Osteoblast (primary cell): ENCODE measurements at places on chromosomes 1 and 21. TPM values are rescaled to one million over a fixed set of nuclear protein-coding genes. Genes with fewer than 3 reads are reported as not detected.

The ADCY10 gene
- total RNA-seq = 0.29 and 0.36 TPM in 2 replicates

The TMCO2 gene
- total RNA-seq = not detected in 2 replicates

The NBL1 gene
- total RNA-seq = 88.7 and 114 TPM in 2 replicates

The NOS1AP gene
- under 0.01 TPM in 1 of 2 replicates, not detected in the other for total RNA-seq

The TMEM269 gene
- under 0.01 TPM in 2 replicates for total RNA-seq

The MFAP2 gene
- total RNA-seq = 61.2 and 72.2 TPM in 2 replicates

The HENMT1 gene
- total RNA-seq = 4.7 and 5.3 TPM in 2 replicates

DNA sequence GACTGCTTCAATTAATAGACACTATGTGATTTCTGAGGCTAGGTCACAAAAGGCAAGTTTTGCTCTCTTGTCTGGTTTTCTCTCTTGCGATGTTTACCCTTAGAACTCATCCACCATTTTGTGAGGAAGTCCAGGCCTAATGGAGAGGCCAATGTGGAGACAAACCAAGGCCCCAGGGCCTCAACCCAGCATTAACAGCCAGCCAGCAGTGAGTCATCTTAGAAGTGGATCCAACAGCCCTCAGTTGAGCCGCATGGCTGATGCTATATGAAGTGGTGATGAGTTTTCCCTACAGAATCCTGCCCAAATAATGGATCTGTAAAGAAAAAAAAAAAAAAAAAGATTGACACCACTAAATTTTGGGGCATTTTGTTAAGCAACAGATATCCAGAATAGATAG is 95.1 kb downstream of the DNTTIP2 start:
- DNase-seq = no peak

DNA sequence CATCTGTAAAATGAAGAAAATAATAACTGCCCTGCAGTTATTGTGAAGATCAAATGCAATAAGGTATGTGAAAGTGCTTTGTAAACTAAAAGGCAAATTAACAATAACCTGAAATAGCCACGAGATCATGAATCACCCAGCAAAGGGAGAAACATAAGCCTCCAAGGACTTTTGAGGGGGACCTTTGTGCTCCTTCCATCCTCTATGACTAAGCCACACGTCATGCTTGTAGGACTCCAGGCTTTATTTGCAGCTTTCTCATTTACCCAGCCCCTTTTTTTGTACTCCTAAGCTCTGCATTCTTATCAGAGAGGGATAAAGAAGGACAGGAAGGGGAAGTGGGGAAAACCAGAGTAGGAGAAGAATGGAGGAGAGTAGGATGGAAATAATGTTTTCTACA is 115.1 kb downstream of the PROX1 start:
- no peak for DNase-seq

GRCh38 chr21:37671381-37671780 is 244.9 kb downstream of the KCNJ6 start:
- DNase-seq = peak; percentile 51

- DNase-seq = no peak
Observed at GRCh38 chr1:58768191-58768731, 15.6 kb downstream of the JUN start.
